ENCODE measurements at places on chromosomes 5 and 9.

GRCh38 chr9:110175275-110175968 lies 32.5 kb downstream of the C9orf152 start:
- no peak for DNase-seq

- DNase-seq, result no peak
These were observed 795.6 kb downstream of the PTPRD start for GRCh38 chr9:9817176-9817575.

GRCh38 chr5:152147286-152147685 lies 222.6 kb upstream of the GLRA1 start:
- no peak for DNase-seq

GRCh38 chr9:124818431-124819281 lies 34.6 kb upstream of the WDR38 start:
- DNase-seq, result peak; percentile 54

GRCh38 chr9:129487658-129488483 lies 133.0 kb downstream of the C9orf50 start:
- DNase-seq, result peak; percentile 63

- DNase-seq, result no peak
These were observed 131.0 kb downstream of the ADAMTS16 start for GRCh38 chr5:5270958-5271785.

DNA sequence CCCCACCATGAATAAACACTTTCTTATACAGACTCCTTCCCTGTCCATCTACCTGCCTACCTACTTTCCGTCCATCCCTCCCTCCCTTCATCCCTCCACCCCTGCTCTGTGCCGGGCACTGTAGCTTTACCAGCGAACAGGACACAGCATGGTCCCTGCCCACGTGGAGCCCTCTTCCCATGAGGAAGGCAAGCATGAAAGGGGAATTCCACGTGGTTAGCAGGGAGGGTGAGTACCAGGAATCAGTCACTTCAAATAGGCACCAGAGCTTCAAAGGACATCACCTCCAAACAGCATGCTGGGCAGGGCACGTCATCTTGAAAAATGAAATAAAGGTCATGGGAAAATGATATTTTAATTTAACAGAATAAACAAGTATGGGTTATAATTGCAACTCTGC lies 35.0 kb upstream of the TDRD7 start:
- no peak for DNase-seq

GRCh38 chr5:119311688-119312087 lies 44.1 kb upstream of the TNFAIP8 start:
- no peak for DNase-seq

DNA sequence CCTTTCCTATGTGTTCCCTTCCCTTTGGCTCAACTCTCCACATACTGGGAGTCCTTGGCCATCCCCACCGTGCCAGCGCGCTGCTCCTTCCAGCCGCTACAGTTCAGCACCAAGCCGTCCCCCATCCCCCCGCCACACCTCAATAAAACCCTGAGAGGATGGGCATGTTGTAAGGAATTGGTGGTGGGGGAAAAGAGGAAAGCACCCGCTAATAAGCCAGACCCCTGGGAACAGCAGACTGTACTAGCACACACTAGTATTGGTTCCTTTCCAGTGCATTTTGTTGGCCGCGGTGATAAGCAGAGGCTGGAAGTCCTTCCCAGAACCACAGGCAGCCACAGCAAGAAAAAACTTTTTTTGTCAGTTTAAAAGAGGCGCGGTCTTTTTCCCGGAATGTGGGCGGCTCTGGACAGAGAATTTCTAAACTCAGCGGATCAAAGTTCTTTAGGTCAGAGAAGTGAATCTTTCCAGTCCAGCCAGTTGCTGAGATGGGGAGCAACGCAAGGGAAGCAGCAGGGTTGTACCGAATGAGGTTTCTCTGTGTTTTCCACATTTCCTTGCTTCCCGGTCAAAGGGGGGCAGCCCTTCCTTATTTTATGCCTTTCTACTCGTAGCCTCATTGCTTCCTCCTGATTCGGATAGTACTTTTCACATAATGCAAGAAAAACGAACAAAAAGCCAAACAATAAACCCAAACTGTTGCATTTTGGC lies 2.1 kb downstream of the CHSY3 start:
- DNase-seq, result peak; percentile 20
